ENCODE measurements at places on chromosomes 1 and 21. TPM values are rescaled to one million over a fixed set of nuclear protein-coding genes. Genes with fewer than 3 reads are reported as not detected.

DNA sequence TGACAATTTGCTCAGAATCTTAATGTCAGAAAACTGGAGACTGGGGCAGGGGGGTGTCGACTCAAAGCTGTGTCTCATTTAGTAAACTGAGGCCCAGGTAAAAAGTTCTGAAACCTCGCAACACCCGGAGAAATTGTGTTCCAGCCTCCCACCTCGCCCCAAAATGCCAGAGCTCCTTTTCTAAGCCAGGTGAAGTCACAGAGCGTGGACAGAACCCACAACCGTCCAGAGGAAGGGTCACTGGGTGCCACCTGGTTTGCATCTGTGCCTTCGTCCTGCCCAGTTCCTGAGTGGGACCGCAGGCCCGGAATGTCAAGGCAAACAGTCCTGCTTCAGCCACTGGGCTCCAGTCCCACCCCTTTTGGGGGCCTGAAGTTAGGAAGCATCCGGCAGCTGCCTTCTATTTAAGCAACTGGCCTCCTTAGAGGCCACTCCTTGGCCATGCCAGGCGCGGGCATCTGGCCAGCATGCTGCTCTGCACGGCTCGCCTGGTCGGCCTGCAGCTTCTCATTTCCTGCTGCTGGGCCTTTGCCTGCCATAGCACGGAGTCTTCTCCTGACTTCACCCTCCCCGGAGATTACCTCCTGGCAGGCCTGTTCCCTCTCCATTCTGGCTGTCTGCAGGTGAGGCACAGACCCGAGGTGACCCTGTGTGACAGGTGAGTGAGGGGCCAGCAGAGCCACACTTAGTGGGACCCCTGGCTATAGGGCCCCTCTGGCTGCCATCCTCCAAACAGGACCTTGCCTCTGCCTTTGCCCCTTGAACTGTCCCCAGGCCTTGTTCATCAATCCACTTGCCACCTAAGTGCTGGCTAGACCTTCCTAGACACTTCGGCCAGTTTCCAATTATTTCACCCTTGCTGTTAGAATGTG, at the start of gene TAS1R1:
Gene TAS1R1, plus strand, starts transcription at position 401 of the 872 bp plus-strand sequence. Its CDS starts 67 bp downstream, at position 468.
- DNase-seq: peak; percentile 94

GRCh38 chr1:234686035-234686434, 76.1 kb upstream of the IRF2BP2 start:
- DNase-seq: no peak

- peak; percentile 2 for DNase-seq
Observed at GRCh38 chr1:177053648-177054047, 110.9 kb downstream of the ASTN1 start.

DNA sequence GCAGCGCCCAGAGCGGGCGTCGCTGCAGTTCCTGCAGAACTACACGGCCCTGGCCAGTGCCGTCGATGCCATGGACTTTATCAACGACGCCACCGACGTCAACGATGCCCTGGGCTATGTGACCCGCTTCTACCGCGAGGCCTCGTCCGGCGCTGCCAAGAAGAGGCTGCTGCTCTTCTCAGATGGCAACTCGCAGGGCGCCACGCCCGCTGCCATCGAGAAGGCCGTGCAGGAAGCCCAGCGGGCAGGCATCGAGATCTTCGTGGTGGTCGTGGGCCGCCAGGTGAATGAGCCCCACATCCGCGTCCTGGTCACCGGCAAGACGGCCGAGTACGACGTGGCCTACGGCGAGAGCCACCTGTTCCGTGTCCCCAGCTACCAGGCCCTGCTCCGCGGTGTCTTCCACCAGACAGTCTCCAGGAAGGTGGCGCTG, 22.0 kb downstream of the COL6A1 start:
- DNase-seq: no peak

DNA sequence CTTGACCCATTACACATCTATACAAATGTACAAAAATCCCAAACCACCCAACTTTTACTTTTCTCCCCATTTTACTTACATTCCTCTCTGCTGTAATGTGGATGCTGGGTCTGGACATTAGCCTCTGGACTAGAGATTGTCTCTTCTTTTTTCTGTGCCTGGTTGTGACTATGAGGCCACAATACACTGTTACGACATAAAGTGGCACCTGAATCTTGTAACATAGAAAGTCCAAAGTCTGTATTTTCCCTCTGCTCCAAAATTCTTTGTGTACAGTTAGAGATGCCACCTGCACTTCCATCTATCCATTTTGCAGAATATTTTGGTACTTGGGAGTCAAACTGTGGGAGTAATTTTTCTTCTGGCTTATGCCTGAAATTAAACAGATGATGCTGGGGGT, 22.7 kb downstream of the C21orf91 start:
- DNase-seq: no peak

- DNase-seq: no peak
Observed at GRCh38 chr1:246647513-246647912, 76.7 kb upstream of the SCCPDH start.

- DNase-seq: no peak
Observed at GRCh38 chr1:175494011-175494554, 249.3 kb downstream of the TNR start.

- no peak for DNase-seq
Observed at GRCh38 chr1:33137800-33138199, 44.0 kb downstream of the TRIM62 start.

- peak; percentile 33 for DNase-seq
Observed at GRCh38 chr1:107649023-107649422, 316.0 kb downstream of the VAV3 start.

DNA sequence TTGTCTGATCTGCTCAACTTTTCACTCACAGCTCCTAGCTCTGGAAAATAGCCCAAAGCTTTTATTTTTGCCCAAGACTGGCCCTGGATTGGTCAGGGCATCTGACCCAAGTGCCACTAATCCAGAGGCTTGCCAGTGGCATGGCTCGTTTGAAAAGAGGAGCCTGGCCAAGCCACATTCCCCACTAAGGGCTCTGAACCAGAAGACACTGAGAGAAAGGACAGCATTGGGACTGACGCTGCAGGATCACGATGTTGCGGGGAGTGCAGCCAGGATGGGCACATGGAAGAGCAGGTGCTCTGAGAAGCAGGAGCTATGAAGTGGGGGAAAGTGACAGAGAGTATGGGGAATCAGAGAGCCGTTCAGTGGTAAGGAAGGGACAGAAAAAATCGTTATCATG, 44.9 kb upstream of the TSPAN2 start:
- peak; percentile 64 for DNase-seq

DNA sequence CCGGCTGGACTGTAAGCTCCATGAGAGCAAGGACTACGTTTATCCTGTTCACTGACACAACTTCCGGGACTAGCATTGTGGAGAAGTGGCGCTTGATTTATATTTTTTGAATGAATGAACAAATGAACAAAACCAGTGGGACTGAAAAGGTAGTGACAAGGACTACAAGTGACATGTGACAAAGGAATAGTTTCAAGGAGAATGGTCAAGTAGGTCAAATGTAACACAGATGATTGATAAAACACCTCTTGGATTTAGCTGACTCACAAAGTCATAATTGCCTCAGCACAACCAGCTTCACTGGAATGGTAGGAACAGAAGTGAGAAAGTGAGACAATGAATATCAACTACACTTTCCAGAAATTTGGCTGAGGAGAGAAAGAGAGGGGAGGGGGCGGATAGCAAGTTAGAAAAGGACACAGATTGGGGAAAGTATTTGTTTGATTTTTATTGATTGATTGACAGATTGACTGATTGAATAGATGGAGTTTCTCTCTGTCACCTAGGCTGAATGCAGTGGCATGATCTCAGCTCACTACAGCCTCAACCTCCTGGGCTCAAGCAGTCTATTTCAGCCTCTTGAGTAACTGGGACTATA, 14.2 kb downstream of the MTF1 start:
- no peak for DNase-seq

DNA sequence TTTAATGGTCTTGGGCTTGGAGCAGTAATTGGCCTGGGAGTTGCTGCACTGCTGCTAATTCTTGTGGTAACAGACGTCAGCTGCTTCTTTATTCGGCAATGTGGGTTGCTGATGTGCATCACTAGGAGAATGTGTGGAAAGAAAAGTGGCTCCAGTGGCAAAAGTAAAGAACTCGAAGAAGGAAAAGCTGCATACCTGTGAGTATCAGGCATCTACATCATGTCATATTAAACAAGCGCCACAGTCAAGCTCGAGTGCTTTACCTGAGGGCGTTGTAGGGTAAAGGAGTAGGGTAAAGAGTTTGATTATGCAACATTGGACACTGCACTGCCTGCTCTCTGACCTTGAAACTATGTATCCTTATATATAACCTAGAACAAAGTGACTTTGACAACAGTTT, 510.6 kb downstream of the NCAM2 start:
- DNase-seq: peak; percentile 58

GRCh38 chr1:32915766-32916706, 14.8 kb upstream of the TMEM54 start:
- no peak for DNase-seq

GRCh38 chr1:225866061-225866837, 15.9 kb downstream of the TMEM63A start:
- peak; percentile 17 for DNase-seq

CEPT1 gene
- total RNA-seq: 20.6 TPM

SCAMP3 gene
- total RNA-seq: 106 TPM

CTSK gene
- total RNA-seq: 2.6 TPM

SPATA21 gene
- total RNA-seq: not detected

CELA2B gene
- 0.78 TPM for total RNA-seq

SERPINC1 gene
- not detected for total RNA-seq

FYB2 gene
- not detected for total RNA-seq

Data from myocyte (in vitro differentiated cells).